Stomach (tissue), 19 donors: ENCODE measurements at places on chromosomes 6 and 20. TPM values are rescaled to one million over a fixed set of nuclear protein-coding genes. Genes with fewer than 3 reads are reported as not detected.

Gene PTGIS
- 25.7 TPM for total RNA-seq

Gene PLN
- 23.3 TPM for total RNA-seq

DNA sequence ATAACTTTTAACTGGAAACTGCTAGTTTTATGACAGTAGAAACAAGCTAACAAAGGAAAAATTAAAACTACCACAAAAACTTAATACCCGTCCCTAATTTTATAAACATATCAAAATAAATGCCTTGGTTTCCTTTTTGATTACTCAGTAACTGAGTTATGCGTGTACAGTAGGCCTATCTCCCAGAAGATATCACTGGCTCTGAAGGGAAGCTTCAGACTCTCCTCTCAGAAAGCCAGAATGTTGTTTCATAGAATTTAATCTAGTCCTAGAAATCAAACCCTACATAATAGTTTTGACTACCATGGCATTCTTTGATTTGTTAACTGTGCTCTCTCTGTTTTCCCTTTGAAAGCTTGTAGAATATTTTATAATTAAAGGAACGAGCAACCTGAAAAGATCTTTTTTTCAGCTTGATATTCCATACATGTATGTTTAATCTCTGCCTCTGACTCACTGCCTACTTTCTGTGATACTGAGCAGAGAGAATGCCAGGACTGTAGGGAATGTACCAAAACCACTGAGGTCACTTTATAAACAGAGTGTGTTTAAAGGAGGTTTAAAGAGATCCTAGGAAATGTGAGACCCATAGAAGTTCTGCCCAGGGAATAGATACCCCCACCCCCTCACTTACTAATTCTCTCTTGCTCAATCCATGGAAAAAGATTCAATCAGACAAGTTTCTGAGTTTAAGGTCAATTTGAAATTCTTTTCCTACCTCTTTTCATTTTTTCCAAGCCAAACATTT lies 311.5 kb downstream of the HDGFL1 start:
- H3K4me1 ChIP-seq = peaks cover 29% of the 10 kb centered on the region
- DNase-seq = no peak
- no peaks in the 10 kb centered on the region for H3K27me3 ChIP-seq
- no peaks in the 10 kb centered on the region for H3K36me3 ChIP-seq
- no peak overlapping the region for H3K4me3 ChIP-seq
- peak overlapping the region; percentile 69 for H3K27ac ChIP-seq

DNA sequence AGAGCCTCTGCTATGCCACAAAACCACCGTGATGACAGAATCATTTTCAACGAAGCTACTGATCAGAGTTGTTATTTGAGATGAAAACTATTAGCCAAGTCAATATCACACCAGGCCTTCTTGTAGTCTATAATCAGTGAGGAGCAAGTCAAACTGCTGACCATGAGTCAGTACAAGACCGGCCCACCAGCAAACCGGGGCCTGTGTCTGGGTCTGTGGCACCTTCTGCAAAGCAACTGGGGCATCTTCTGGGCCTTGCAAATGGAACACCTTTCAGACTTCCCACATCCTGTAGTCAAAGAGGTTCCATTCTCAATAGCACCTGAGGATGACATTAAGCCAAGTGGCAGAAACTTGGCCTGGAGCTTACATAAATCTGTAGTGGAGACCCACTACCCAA lies 38.5 kb downstream of the CPXM1 start:
- no peaks in the 10 kb centered on the region for H3K27me3 ChIP-seq
- H3K36me3 ChIP-seq = no peaks in the 10 kb centered on the region
- DNase-seq = no peak
- no peak overlapping the region for H3K4me3 ChIP-seq

DNA sequence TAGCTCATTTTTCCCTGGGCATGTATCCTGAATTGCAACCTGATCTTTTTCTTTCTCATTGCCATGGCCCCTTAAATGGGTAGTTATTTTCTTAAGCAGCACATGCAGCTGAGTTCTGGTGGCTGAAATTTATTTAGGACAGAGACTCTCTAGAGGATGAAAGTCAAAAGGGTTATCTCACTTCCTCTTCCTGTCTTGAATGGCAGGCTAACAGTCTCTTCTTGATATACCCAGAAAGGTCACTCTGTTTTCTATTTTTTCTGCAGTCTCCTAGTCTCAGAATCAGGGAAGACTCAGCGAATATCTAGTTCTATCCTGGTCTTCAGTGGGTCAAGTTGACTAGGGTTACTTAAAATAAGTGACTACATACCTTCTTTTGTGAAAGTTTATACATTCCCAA lies 243.3 kb downstream of the EPHA7 start:
- H3K4me3 ChIP-seq = no peak overlapping the region
- H3K36me3 ChIP-seq = no peaks in the 10 kb centered on the region
- no peaks in the 10 kb centered on the region for H3K4me1 ChIP-seq
- no peak for DNase-seq

- H3K4me1 ChIP-seq = no peaks in the 10 kb centered on the region
- H3K27me3 ChIP-seq = peaks cover 38% of the 10 kb centered on the region
- H3K4me3 ChIP-seq = no peak overlapping the region
These were observed 36.9 kb upstream of the HLA-DQB1 start for GRCh38 chr6:32703347-32703746.

GRCh38 chr20:36866681-36867495 lies 9.1 kb upstream of the TLDC2 start:
- no peaks in the 10 kb centered on the region for H3K36me3 ChIP-seq
- peaks cover 11% of the 10 kb centered on the region for H3K4me1 ChIP-seq
- H3K27me3 ChIP-seq = no peaks in the 10 kb centered on the region
- no peak overlapping the region for H3K4me3 ChIP-seq

- H3K36me3 ChIP-seq = peaks cover 29% of the 10 kb centered on the region
- peaks cover 17% of the 10 kb centered on the region for H3K4me1 ChIP-seq
- H3K27ac ChIP-seq = no peak overlapping the region
- no peaks in the 10 kb centered on the region for H3K27me3 ChIP-seq
- no peak overlapping the region for H3K4me3 ChIP-seq
- DNase-seq = no peak
These were observed 89.8 kb downstream of the PREX1 start for GRCh38 chr20:48738094-48738398.
